Colonic mucosa (tissue), 4 donors: ENCODE measurements at places on chromosomes 2 and 18. TPM values are rescaled to one million over a fixed set of nuclear protein-coding genes. Genes with fewer than 3 reads are reported as not detected.

Gene ANKRD53
- 0.40 TPM for total RNA-seq

Gene CRIM1
- 55.7 TPM for total RNA-seq

Gene GKN2
- 0.32 TPM for total RNA-seq

Gene SLC9A4
- total RNA-seq = not detected

Gene MROH2A
- not detected for total RNA-seq

Gene DNAJC5G
- total RNA-seq = not detected

Gene NOP58
- 34.3 TPM for total RNA-seq

Gene GAREM2
- total RNA-seq = 2.4 TPM

Gene CFAP221
- not detected for total RNA-seq

Gene MC5R
- not detected for total RNA-seq

Gene IKZF2
- 4.8 TPM for total RNA-seq

Gene NHEJ1
- 51.1 TPM for total RNA-seq
